ENCODE measurements at places on chromosomes 3 and 15.

DNA sequence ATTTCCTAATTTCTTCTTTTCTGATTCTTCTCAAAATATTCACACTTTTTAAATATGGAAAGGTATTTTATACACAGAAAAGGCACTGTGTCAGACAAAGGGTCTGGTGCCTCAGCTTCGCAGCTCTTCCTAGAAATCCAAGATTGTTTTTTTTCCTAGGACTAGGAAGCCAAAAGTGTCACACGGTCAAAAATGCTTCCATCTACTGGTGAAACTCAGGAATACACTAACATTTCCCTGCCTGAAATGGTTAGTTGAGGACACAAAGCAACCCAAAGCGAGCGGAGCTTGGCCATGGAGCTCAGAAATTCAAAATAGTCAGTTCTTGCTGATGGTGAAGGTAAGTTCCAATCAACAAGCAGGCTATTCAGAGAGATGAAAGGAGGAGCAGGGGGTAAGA lies 426.5 kb upstream of the RASGRP1 start:
- no peak for DNase-seq

- DNase-seq: no peak
These were observed 650.6 kb downstream of the ZPLD1 start for GRCh38 chr3:103085465-103085864.

GRCh38 chr3:121981473-121981872 lies 40.6 kb downstream of the ILDR1 start:
- no peak for DNase-seq

GRCh38 chr3:53244271-53244670 lies 11.6 kb downstream of the TKT start:
- no peak for DNase-seq

GRCh38 chr3:128266453-128266852 lies 113.2 kb downstream of the EEFSEC start:
- DNase-seq: peak; percentile 39

GRCh38 chr3:127441764-127442163 lies 148.8 kb downstream of the TPRA1 start:
- DNase-seq: no peak

- DNase-seq: peak; percentile 34
These were observed 216.2 kb downstream of the ADAMTS17 start for GRCh38 chr15:100125401-100126191.

- DNase-seq: no peak
These were observed 355.3 kb upstream of the ZNF385D start for GRCh38 chr3:22106213-22106896.

DNA sequence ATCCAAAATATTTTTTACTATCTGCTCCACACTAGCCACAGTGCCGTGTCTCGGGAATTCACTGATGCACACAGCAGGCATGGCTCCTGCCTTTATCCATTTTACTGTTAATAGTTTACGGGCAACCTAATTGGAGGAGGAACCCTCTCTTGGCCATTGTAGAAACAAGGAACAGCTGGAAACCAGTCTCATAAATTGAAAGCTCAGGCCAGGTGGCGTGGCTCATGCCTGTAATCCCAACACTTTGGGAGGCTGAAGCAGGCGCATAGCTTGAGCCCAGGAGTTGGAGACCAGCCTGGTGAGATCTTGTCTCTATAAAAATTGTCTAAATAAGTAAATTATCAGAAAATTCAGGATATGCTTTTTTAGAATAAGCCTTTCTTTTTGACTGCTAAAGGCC lies 39.0 kb downstream of the IL5RA start:
- no peak for DNase-seq

DNA sequence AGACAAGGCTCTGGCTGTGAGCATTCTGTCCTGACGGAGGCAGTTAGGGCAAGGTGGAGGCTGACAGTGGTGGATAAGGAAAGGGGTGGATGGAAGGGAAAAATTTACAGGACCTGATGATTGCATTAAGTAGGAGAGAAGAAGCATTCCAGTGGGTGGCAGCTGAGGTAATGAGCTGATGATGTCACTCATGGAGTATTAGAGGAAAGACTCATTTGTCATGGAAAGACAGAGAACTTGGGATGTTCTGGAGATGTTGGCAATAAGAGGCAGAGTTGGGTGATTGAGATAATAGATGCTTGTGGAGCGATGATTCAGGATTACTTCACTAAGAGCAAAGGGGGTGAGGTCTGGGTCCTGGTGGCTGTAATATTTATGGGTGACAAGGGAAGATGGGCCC lies 63.6 kb upstream of the SCN5A start:
- DNase-seq: no peak

- DNase-seq: no peak
These were observed 46.5 kb downstream of the PTPN9 start for GRCh38 chr15:75532413-75533250.

DNA sequence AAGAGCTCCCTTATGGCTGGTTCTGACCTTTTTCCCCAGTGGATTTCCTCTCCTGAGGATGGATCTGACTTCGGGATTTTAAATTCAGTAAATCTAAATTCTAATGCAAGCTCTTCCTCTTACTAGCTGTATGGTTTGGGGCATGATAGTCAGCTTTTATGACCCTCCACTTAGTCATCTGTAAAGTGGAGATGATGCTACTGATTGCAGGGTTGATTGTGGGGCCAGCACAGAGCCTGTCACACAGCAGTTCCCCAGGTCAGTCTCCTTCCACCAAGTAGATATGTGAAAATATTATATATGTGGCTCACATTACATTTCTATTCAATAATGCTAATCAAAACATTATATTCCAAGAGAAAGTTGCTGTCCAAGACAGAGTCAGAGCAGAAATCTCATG lies 141.3 kb upstream of the UBE2E1 start:
- DNase-seq: no peak

DNA sequence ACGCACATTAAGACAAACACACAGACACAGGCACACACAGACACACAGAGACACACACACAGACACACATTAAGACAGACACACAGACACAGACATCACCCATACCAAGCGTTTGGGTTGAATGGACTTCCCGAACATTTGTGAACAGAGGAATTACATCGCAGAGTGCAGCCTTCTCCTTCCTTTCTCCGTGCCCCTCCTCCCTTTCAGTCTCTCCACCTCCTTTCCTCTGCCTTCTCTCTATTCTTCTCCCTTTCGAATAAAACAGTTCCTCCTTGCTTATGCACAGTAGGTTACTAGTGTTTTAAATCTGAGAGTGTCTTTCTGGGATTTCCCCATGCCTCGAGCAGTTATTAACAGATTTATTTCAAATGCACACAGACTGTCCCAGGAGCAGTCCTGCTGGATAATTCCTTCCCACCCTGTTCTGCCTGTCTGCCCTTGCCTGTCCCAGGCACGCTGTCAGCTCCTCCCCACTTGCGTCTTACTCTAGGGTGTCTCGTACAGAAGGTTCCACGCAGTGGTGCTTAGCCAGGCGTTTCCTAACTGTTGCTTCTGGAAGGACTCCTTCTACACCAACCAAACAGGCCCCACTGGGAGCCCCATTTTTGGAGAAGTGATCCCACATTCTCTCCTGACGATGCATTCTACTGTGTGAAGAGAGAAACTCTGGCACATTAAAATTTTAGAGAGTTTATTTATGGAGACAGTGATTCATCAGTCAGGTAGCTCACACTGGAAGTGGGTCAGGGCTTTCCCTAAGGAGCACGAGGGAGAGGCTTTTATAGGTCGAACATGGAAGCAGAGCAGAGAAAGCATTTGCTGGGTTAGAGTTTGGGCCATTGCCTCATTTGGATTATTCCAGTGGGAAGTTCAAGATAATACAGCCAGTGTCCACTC lies 163.8 kb downstream of the SV2B start:
- DNase-seq: no peak

GRCh38 chr3:51671734-51672475 lies 853 bp downstream of the TEX264 start:
- DNase-seq: peak; percentile 22

DNA sequence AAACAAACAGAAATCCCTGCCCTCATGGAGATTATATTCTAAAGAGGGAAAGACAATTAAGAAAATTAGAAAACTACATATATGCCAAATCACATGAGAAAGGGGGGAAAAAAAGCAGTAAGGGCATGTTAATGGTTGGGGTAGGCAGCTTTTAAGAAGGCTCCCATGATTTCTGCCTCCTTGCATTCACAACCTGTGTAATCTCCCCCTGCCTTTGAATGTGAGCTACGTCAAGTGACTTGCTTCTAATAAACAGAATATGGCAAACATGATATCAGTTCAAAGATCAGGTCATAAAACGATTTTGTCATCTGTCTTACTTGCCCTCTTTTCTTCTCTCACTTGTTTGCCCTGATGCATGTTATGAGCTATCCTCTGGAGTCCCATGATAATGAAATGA lies 673.6 kb upstream of the ADAMTS9 start:
- no peak for DNase-seq

DNA sequence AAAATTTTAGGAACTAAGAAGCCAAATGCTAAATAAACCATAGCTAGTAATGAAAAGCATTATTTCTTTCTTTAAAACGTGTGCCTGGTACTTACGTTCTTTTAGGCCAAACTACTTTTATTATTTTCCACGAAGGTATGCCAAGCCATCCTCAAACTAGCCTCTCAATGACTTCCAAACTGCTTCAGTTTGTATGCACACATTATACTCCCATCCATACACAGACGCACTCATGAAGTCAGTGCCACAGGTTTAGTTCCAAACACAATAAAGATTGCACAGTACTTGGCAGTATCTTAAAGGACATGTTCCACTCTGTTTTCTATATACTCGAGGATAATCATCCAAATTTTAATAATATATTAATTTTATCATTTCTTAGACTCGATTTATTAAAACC lies 609.2 kb upstream of the ZNF385D start:
- DNase-seq: no peak

GRCh38 chr3:12334786-12335185 lies 45.9 kb downstream of the PPARG start:
- DNase-seq: no peak

DNA sequence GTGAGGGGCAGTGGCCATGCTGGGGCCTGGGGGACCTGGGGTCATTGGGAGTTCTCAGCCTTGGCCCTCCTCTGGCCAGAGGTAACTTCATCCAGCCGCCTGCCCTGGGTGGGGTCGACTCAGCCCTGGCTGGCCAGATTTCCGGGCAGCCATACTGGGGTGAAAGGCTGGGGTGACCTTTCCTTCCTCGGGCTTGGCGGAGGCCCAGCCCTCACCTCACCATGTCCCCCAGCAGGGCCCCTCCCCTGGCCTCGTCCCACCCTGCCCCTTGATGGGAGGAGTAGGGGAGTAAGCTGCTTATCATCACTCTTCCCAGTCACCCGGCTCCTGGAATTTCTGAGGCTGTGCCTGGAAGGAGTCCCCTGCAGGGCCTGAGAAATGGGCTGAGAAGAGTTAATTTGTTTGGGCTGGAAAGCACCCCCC lies 5.4 kb downstream of the SEMA3F start:
- DNase-seq: no peak

- no peak for DNase-seq
These were observed 999 bp upstream of the KIF7 start for GRCh38 chr15:89656116-89656815.

DNA sequence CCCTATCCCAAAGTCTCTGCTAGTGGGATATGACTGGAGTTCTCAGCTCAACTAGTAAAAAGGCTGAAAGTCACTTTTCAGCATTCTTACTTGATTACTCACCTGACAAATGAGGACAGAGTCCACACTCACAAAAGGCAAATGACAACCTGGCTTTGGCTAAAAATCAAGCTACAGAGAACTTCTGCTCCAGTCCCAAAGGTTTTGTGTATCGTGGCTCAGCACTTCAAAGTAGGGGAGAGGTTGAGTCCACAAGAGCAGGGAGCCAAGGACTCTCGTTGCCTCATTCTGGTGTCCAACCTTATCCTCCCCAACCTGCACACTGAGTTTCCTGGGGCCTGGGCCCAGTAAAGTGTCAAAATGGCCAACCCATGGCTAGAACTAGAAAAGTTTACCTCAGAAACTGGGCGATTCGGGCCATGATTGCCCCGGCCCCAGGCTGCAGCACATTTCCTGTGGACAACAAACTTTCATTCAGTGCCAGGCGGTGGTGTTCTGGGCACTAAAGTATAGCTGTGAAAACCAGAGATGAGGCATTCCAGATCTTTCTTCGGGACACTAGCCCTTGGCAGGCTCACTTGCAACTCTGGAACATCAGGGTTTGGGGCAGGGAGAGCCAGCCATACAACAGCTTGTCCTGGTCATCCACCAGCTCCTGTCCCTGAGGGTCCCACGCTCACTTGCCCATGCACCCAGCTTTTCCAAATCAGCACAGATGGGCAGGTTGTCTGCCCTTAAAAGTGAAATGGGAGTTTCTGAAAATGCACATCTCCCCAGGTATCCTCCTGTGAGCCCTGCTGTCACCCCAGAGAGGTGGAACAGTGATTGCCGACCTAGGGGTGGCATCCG lies 3.1 kb downstream of the ACAA1 start:
- DNase-seq: no peak

GRCh38 chr15:49083401-49084284 lies 37.4 kb upstream of the SECISBP2L start:
- no peak for DNase-seq

GRCh38 chr3:183817639-183818038 lies 7.7 kb downstream of the MAP6D1 start:
- no peak for DNase-seq

DNA sequence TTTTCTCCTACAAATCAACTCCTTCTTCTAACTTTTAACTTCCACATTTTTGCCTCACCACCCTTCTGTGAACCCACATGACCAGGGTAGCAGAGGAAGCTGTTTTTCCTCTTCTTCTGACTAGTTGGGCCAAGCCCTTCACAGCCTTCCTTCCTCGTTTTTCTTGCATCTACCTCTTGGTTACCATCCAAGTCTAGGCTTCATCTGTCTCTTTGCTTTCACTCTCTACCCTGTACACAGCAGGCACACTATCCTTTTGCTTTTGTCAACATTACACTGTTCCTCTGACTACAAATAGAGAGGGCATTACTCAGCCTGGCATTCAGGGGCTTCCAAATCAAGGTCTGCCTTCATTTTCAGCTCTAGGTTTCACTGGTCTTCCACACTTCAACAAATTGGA lies 22.0 kb downstream of the SLC9A9 start:
- DNase-seq: no peak

DNA sequence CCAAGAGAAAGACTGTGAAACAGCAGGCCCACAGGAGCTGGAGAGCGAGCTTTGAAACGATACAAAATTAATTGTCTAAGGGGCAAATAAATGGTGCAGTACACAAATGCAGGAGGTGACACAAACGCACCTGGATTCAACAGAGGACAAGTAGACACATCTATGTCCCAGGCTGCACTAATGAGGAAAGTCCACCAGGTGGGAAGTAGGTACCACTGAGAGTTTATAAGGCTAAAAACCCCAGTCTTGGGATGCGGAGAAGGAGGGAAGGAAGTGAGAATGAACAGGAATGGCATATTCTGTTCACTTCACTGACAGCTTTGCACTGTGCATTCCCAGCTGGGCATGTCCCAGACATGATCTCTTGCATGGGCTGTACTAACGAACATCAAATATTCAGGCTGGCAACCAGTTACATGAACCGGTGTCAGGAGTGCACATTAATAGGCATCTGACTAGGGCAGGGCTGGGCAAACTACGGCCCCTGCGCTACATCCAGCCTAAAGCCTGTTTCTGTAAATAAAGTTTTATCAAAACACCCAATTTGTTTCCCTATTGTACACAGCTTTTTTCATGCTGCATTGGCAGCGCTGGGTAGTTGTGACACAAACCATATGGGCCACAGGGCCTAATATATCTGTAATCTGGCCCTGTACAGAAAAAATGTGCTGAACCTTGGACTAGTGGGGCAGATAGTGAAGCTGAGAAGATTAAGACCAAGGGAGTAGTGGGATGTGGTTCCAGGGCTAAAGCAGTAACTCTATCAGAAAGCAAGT lies 107.0 kb downstream of the IGF2BP2 start:
- no peak for DNase-seq

GRCh38 chr3:124984754-124985153 lies 50.2 kb upstream of the MUC13 start:
- no peak for DNase-seq

- no peak for DNase-seq
These were observed 1.2 kb upstream of the EDEM1 start for GRCh38 chr3:5186089-5186857.

All from NCI-H1092 (cell line).